ENCODE measurements at places on chromosomes 6 and 20. TPM values are rescaled to one million over a fixed set of nuclear protein-coding genes. Genes with fewer than 3 reads are reported as not detected.

Gene LKAAEAR1
- 1.7 TPM for total RNA-seq

DNA sequence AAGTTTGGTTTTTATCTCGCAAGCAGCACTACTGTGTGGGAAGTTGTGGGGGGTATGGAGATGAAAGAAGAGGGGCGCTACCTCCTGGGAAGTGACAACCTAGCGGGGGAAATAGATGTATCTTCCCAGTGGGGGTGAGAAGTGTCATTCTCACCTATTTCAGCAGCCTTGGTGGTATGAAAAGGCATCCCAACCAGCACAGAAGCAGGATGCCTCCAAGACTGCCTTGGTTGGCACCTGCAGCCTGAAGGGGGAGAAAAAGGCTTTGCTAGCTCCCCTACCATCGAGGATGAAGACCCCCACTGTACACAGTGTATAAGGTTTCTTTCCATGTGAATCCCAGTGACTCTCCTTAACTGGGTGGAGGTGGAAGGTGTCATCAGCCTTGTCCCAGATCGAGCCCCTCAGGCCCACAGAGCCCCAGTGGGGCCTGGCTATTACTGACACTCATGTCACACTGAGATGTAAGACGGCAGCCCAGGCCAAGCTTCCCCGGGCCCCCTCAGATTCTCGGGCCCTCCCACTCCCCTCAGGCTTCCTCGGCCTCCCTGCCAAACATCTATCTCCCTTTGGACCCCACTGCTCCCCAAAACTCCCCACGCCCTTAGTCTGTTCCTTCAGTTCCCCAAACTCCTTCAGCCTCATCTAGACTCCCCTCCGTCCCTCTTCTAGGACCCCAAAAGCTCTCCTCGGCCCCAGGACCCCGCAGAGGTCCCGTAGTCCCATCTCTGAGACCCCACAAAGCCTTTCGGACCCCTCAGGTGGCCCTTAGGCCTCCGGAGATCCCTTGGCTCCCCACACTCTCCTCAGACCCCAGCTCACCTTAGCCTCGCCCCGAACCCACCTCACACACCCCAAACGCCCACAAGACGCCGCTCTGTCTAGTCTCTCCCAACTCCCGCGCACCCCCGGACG, 688 bp downstream of the COMMD7 start:
- no peak for DNase-seq

Gene MARCKS
- 98.7 TPM for total RNA-seq

Gene HEY2
- not detected for total RNA-seq

Gene ARFGEF3
- total RNA-seq, result under 0.01 TPM

DNA sequence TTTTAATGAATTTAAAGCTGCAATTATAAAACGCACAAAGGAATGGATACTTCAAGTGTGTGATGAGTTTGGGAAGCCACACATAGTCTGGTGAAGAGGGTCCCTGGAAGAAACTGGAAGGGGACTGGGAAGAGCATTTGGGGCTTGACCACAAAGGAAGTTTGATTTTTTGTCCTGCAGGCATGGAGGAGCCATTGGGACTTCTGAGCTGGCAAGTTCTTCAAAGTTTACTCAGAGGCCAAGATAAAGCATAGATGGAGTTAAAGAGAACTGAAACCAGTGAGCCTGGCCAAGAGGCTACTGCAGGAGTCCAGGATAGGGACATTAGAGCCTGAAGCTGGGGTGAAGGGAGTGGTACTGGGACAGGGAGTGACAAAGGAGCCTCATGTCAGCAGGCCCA, 95.0 kb downstream of the AIG1 start:
- DNase-seq, result no peak

All from LHCN-M2 (cell line).